ENCODE measurements at places on chromosomes 12 and 14.

DNA sequence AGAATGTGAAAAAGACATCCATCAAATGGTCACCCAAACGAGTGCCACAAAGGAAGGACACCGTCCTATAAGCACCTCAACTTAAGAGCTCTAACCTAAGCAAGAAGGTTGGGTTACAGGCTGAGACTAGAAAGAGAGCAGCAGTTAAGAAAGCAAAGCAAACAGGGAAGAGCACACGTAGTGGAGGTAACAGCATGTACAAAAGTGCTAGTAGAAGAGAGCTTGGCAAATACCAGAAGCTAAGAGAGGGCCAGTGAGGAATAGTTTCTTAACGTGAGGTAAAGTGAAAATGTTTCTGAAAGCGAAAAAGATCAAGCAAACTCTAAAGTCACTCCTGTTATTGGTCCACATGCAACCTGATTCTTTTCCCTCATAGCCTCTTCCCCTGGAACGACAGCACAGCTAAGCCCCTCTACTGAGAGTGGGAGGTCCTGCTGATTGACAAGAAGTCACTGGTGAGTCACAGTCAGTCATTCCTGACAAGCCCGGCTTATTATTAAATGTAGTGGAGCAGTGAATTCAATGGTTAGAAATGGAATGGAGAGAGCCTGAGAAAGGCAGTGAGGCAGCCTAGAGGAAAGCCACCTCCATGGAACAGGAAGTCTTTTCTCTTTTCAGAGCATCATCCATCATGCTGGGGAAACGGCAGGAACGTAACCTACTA is 204.4 kb downstream of the SLC25A21 start:
- no peak for DNase-seq

GRCh38 chr12:120181991-120182631 is 12.4 kb downstream of the GCN1 start:
- DNase-seq: no peak

DNA sequence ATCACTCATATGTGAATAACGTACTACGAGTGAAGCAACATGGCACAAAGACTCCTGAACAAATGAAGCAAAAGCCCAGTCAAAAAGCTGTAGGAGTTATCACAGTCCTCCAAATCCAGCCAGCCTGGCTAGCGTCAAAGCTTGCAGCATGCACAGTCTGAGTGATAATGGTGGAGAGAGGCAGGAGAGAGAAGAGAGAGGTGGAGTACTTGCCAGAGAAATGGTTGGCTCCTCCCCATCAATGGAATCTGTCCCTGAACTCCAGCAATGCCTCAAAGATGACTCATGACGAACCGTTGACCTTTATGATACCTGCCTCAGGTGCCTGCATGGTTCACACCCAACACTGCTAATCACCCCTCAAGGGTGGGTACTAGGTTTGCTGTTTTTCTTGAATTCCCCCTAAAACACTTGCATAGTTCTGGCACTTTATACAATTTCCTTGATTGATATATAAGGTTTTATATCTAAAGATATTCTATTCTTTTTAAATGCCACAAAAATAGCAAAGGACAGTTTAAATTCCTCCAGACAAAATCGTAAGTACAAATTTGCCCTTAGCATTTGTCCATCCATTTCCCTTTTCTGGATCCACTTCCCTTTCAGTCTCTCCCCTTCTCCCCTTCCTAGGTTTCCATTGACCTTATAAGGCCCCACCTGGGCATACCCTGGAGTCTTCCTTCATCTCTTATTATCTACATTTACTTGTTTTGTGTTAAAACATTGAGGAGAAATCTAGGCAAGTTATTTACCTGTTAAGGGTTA is 10.2 kb downstream of the ARHGDIB start:
- DNase-seq: no peak

GRCh38 chr12:108375986-108376663 is 37.0 kb upstream of the CMKLR1 start:
- DNase-seq: no peak

- no peak for DNase-seq
Measured at GRCh38 chr14:78700236-78700635, 530.1 kb downstream of the NRXN3 start.

DNA sequence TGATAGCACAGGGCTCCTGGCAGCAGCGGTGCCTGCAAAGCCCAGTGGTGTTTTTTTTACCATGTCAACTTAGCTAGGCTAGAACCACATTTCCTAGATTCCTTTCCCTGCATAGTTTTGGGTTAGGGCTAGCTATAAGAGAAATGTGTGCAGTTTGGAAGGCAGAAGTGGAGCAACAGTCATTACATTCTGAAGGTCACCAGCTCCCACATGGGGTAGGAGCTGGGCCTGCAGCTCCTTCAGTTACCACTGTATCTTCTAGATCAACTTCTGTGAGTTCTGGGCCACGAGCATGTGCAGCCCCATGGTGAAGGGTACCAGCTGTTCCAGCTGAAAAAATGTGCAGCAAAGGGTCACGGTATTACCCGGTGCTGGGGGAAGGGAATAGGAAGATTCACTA is 2.3 kb upstream of the SLC25A3 start:
- no peak for DNase-seq

DNA sequence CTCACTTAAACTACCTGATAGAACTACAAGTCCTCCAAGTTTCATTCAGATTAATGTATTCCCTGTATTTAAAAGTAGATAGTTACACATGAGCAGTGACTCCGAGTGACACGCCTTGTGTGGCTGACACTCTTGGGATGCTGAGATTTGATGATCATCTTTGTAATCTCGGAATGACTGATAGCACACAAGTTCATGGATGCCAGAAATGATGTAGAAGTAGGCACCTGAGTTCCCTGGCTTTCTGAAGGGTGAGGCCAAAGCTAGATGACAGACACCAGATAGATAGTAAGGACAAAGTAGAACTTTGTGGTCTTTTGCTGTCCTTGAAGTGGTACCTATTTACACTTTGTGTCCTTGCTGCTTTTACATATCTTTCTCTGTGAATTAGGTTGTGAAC is 491.2 kb downstream of the PCNX1 start:
- no peak for DNase-seq

DNA sequence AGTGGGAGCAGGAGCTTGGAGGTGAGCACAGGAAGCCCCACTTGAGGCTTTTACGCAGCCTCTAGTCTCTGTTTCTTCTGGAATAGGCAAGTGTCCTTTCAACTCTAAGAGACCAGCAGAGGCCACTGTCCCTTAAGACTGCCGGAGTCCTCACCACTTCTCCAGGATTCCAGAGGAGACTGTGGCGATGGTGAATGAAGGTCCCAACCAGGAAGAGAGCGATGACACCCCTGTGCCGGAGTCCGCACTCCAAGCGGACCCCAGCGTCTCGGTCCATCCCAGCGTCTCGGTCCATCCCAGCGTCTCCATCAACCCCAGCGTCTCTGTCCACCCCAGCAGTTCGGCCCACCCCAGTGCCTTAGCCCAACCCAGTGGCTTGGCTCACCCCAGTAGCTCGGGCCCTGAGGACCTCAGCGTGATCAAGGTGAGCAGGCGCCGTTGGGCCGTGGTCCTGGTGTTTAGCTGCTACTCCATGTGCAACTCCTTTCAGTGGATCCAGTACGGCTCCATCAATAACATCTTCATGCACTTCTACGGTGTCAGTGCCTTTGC is 442 bp downstream of the FLVCR2 start:
- DNase-seq: no peak

DNA sequence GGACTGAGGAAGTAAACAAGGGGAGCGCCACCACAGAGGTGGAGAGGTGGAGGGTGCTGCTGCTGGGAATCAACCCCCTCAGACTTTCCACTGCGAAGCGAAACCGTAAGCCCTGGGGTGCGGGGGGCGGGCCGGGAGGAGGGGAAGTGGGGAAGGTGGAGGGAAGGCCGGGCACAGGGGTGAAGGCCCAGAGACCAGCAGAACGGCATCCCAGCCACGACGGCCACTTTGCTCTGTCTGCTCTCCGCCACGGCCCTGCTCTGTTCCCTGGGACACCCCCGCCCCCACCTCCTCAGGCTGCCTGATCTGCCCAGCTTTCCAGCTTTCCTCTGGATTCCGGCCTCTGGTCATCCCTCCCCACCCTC is at the start of gene LAG3:
LAG3 (plus strand) TSS at position 190 of the 365 bp plus-strand sequence. CDS start 333 bp downstream, outside the sequence.
- no peak for DNase-seq

DNA sequence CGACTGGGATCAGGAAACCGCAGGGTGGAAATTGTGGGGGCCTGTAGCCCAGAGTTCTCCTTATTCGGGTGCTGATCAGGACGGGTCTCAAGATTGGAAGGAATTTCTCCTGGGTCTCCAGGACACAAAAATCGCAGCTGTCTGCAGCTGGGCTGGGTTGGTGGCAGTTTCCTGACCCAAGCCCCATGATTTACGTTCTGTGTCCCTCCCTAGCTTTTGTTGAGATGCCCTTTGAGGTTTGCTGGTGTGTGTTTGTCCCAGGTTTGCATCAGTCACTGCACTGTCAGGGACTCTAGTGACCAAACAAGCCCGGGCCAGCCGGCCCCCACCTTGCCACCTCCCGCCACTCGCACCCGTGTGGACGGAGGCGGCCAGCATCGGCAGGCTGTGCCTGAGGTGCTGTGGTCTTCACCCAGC is 89.5 kb downstream of the FBXL14 start:
- DNase-seq: no peak

- no peak for DNase-seq
Measured at GRCh38 chr12:100251917-100252316, 15.0 kb downstream of the DEPDC4 start.

DNA sequence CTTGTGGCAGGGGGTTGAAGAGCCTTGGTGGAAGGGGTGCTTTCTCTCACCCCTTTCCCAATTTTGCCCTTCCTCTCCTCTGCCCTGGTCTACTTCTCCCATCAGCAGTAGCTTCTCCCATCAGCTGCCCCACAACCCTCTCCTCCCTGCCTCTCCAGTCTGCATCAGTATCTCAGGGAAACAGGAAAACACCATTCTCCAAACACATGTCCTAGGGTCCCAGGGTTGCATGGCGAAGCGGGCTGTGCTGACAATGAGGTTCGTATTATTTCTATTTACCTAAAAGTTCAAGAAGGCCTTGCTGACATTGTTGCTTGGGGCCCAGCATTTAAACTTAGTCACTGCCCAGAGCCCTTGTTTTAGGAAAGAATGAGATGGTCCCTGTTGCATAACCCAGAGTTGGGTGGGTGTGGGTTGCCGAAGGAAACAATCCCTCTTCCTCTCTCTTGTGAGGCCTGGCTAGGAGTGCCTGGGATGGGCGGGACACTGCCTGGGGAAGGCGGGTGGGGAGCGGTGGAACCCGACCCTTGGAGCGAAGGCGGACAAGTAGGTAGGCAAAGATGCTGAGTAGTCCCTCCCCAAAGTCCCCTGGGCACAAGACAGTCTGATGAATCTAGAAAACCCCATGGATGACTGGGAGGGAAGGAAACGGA is 1.3 kb upstream of the IGFBP6 start:
- no peak for DNase-seq

DNA sequence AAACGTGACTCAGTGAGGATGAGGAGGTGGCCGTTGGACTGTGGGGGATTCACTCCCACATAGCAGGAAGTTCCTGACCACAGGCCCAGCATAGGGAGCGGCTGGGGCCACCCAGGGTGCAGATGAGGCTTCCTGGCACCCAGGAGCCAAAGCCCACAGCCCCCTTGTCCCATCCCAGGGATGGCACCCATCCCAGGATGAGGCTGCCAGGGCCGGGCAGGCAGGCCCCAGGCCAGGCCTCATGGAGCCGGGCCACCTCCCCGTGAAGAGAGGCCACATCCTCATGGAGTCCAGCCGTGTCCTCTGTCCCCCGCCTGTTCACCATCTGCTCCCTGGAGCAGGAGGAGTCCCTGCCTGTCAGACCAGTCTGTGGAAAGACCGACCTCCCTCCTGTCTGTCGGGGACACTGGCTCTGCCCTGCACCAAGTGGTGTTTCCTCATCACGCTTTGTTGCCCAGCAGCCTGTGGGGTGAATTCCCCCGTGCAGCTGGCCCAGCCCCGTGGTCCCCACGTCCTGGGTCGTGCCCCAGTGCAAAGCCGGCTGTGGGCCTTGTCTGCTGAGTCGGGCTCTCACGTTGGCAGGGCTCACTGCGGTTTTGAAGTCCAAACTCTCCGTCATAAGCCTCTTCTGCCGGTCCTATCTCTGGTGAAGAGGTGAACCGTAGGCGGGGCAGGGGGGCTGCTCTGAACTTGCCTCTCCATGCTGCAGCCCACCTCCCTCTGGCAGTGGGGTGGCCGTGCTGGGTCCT is 24.5 kb downstream of the MMP17 start:
- no peak for DNase-seq

DNA sequence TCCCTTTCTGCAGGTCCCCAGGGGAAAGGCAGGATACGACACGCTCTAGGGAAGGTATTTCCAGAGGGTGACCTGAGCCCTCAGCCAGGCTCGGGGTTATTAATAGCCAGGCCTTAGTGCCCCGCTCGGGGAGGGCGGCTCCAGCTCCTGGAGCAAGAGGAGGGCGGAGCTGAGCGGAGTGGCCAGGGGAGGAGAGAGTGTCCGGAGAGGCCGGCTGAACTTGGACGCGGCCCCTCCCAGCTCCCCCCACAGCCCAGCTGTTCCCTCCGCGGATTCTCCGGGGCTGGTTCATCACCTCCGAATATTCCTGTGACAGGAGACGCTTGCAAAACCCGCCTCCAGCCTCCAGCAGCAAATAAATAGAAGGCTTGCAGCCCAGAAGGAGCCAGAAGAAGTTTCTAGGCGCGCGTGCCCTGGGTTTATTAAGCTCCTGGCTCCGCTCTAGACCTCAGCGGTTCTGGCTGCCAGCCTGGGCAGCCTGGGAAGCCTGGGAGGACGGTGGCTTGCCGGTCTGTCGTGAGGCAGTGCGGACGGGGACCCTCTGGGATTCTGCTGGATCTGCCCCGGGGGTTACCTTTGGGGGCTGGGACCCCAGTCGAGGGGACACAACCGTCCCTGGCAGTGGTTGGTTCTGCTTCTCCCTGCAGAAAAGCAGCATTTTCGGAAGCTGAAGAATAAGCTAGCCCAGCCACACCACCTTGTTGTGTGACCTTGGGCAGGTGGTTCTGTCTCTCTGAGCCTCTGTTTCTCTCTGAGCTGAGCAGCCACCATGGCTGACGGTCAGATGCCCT is at the start of gene HSPB8:
HSPB8 (plus strand) TSS at position 388 of the 791 bp plus-strand sequence; CDS start at position 770, 382 bp downstream.
- DNase-seq: no peak

GRCh38 chr12:24177889-24178288 is 228.4 kb upstream of the SOX5 start:
- no peak for DNase-seq

- DNase-seq: no peak
Measured at GRCh38 chr12:106006382-106006781, 132.4 kb downstream of the NUAK1 start.

DNA sequence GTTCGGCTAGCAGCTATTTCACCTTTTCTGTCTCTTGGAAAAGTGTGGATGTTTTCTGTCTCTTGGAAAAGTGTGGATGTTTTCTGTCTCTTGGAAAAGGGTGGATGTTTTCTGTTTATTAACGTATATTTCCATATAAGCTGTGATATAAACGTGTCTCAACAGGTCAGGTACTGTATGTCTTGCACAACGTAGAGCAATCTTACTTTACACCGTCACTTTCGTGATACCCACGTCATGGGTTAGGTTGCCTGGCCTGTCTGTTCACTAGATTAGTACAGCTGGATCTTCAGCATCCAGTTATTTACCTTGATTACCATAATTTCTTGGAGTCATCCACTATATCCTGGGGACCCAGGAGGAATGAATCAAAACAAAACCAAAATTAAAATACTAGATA is 14.1 kb downstream of the CLEC7A start:
- DNase-seq: no peak

GRCh38 chr12:94690198-94690771 is 39.9 kb upstream of the TMCC3 start:
- DNase-seq: no peak

- no peak for DNase-seq
Measured at GRCh38 chr14:84783511-84783910, 746.4 kb upstream of the FLRT2 start.

All from stimulated activated CD8-positive, alpha-beta memory T cell treated with anti-CD3 and anti-CD28 coated beads, Interleukin-4, amount 100 ng/mL, for 1 hour (primary cell).